ENCODE measurements at places on chromosomes 3 and 15.

DNA sequence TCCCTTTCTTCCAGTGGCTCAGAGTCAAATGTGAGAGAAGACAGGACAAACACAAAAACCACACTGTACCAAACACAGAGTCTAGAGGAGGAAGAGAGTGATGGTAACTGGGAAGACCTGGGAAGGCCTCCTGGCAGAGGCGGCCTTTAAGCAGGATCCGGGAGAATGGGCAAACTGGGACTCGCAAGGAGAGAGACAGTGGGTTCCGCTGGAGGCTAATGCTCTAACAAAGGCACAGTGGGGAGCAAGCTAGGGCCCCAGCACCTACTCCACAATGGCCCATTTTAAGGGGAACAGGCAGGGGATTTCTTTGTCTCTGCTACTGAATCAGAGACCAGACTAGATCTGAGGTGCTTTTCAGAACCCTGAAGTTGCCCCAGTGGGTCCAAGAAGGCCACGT, 81.4 kb upstream of the HES1 start:
- DNase-seq, result no peak

DNA sequence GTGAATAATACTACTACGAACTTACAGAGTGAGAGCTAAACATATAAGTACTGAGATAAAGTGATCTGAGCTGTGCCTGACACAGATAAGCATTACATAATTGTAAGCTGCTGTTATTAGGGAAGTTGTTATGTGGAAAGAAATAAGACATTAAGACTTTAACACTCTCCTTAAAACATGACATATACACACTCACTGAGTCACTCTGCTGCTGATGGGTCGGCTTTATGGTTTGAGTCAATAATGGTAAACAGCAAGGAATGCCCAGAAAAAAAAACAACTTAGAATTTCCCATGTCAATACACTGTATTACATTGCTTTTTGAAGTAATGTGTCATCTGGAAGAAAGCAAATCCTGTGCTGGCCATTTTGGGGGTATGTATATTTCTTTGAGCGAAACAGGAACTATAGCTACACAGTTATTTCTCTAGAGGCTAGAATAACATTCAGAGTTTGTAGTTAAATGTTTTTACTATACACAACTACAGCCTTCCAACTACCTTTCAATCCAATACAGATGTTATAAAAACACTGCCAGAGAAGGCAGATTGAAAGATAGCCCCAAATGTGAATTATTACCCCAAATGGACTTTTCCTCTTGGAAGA, 22.8 kb upstream of the SPRED1 start:
- no peak for DNase-seq

- no peak for DNase-seq
Observed at GRCh38 chr3:179333084-179333483, 10.3 kb downstream of the ZNF639 start.

DNA sequence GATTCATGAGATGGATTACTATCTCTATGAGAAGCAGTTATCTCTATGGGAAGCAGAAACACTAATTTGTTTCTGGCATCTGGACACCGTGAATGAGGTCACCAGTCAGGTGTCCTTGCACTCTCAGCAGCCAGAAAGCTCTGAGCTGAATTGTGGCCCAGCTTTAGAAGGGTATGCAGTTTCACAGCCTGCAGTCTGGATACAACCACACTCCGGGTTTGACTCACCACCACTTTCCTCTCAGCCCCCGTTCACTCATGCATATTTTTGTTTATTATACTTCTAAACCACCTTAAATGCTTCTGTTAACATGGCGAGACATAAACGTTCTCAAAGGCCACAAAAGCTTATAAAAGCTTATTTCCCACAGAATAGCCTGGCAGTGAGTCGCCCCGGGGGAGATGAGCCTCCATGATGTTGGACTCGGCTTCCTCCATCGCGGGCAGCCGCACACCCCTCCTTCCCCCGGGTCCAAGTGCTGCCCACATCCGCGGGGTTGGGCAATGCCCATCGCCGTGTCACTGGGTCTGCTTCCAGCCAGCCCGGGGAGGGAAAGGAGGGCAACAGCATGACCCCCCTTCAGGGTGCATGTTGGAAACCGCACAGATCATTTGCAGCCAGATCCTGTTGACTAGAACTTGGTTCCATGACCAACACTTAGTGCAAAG, 16.8 kb upstream of the SLC41A3 start:
- DNase-seq, result no peak

GRCh38 chr3:149501524-149501923, 27.0 kb downstream of the TM4SF4 start:
- DNase-seq, result no peak

- no peak for DNase-seq
Observed at GRCh38 chr3:177713928-177714900, 516.9 kb upstream of the TBL1XR1 start.

- no peak for DNase-seq
Observed at GRCh38 chr3:25663347-25663868, 1.3 kb downstream of the TOP2B start.

DNA sequence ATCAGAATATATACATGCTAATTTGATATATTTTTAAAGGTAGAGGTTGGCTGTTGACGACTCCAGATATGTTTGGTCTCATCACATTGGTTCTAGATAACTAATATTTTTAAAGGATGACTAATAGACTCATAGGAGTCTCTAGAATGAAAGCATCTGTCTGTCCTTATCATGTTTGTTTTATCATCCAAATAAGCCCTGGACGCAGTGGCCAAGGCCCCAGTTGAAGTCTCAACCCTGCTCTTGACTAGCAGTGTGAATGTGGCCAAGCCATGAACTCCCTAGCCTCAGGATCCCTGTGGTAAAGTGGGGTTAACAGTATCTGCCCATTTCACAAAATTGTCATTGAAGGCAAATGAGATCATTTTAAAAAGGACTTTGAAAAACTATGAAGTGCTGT, 53.6 kb downstream of the ABHD2 start:
- no peak for DNase-seq

DNA sequence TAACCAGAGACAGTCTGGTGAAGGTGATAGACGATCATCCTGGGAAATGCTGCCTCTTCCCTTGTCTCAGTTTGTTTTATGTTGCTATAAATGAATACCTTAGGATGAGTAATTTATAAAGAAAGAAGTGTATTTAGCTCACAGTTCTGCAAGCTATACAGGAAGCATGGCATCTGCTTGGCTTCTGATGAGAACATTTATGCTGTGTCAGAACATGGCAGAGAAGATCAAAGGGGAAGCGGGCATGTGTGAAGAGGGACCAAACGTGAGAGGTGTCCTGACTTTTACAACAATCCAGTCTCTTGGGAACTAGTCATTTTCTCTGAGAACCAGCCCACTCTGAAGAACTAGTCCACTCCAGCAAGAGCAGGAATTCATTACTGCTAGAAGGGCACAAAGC, 9.6 kb downstream of the CMC1 start:
- no peak for DNase-seq
